ENCODE measurements at places on chromosomes 11 and 22. TPM values are rescaled to one million over a fixed set of nuclear protein-coding genes. Genes with fewer than 3 reads are reported as not detected.

TCN2 gene
- polyA plus RNA-seq: 17.5 TPM

NRXN2 gene
- polyA plus RNA-seq: 68.0 TPM

IGLL5 gene
- not detected for polyA plus RNA-seq

THOC5 gene
- 38.6 TPM for polyA plus RNA-seq

GAB4 gene
- polyA plus RNA-seq: not detected

CASP12 gene
- polyA plus RNA-seq: not detected

FOSL1 gene
- polyA plus RNA-seq: not detected

CNGA4 gene
- polyA plus RNA-seq: not detected

APOL2 gene
- polyA plus RNA-seq: not detected

F2 gene
- polyA plus RNA-seq: 0.94 TPM

OTOG gene
- 0.08 TPM for polyA plus RNA-seq

SPDYC gene
- polyA plus RNA-seq: not detected

MFRP gene
- not detected for polyA plus RNA-seq

GRIA4 gene
- polyA plus RNA-seq: 6.3 TPM

ME3 gene
- polyA plus RNA-seq: 2.1 TPM

GGTLC3 gene
- not detected for polyA plus RNA-seq

TMEM86A gene
- 3.3 TPM for polyA plus RNA-seq

SLCO2B1 gene
- polyA plus RNA-seq: not detected

TBX1 gene
- not detected for polyA plus RNA-seq

IL17REL gene
- polyA plus RNA-seq: not detected

OR8B8 gene
- not detected for polyA plus RNA-seq

POTEH gene
- not detected for polyA plus RNA-seq

PLEKHB1 gene
- polyA plus RNA-seq: 0.40 TPM

C1QTNF4 gene
- 16.4 TPM for polyA plus RNA-seq

ANKRD42 gene
- polyA plus RNA-seq: 11.5 TPM

ANO5 gene
- polyA plus RNA-seq: 3.6 TPM

TPH1 gene
- polyA plus RNA-seq: 1.4 TPM

IFITM1 gene
- 0.35 TPM for polyA plus RNA-seq

MRGPRE gene
- polyA plus RNA-seq: 0.28 TPM
